Skeletal muscle cell (primary cell): ENCODE measurements at places on chromosomes 1 and 21.

- no peak for DNase-seq
Measured at GRCh38 chr1:213669964-213670691, 317.6 kb upstream of the PROX1 start.

GRCh38 chr1:43227143-43227764 lies 42.5 kb upstream of the TMEM125 start:
- no peak for DNase-seq

- DNase-seq = no peak
Measured at GRCh38 chr1:21781815-21782348, 1.1 kb downstream of the USP48 start.

DNA sequence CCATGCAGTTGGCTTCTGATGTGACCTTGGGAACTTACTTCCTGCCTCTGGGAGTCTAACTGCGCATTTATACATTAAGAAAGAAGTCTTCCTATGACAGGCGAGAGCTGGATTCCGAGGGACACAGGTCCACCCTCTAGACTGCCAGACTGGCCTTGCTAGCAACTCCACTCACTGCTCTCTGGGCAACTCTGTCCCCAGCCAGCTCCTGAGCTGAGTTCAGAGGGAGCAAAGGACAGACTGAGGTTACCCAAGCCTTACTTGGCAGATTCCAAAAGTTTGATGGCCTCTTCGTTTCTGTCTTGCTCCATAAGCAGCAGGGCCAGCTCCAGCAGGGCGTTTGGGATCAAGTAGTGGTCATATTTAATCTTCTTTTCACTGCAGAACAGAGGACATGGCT lies 41.8 kb downstream of the TTC39A start:
- DNase-seq = no peak

- DNase-seq = no peak
Measured at GRCh38 chr1:183372586-183373230, 45.5 kb downstream of the NMNAT2 start.

DNA sequence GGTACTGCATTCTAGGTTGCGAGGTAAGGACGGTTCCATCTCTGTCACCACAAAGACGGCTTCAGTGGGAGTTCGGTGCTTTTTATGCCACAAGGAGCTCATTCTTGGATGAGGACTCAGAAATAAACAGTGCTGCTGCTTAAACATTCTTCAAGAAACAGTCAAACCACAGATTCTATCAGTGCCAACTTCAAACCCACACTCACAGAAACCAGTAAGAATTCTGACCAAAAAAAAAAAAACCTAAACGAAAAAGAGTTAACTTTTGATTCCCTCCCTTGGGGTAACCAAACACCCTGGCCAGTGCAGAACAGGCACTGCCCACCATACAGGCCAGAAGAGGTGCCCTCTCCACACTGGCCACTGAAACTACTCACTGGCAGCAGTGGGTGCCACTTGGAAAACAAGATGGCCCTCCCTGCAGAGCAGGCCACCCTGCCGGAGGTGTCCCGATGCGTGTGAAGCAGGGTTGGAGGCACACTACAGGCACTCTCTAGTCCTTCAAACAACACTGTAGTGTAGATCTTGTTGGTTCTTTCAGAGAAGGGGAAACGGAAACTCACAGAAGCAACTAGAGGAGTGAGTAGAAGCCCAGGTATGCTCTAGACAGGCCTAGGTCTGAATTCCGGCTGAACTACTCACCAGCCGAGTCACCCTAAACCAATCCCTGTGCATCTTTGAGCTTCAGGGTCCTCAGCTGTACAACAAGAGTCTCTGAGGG lies 87.3 kb upstream of the TLR5 start:
- DNase-seq = peak; percentile 48

GRCh38 chr1:44652445-44653106 lies 21.7 kb downstream of the TMEM53 start:
- no peak for DNase-seq

- no peak for DNase-seq
Measured at GRCh38 chr1:85975912-85976371, 180.6 kb downstream of the COL24A1 start.

GRCh38 chr1:9008236-9008635 lies 18.0 kb downstream of the SLC2A7 start:
- DNase-seq = no peak

DNA sequence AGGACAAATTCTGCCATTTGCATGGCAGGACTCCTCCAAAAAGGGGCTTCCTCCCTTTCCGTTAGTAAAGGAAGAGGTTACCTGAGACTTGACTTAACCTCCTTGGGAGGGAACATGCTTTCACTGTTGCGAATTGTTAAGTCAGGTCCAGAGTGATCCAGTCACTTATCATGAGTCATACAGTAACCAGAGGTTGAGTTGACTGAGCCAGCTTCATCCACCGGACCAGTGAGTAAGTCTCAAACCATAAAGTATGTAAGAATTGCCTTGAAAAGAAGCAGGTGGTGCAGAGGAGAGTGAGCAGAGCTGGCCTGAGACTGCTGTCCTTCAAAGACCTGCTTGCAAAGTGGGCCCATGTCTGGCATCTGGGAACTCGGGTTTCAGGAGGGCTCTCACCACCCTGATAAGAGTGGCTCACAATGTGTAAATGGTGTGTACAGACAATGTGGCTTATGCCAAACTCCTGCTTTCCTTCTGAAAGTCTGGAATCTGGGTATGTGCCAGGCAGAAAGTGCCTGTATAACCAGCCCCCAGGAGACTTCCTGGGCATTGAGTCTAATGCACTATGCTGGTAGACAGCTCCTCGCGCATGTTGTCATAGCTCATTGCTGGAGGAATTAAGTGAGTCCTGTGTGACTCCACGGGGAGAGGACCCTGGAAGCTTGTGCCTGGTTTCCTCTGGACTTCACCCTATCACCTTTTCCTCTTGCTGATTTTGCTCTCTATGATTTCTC lies 84.3 kb upstream of the KLHDC7A start:
- no peak for DNase-seq

DNA sequence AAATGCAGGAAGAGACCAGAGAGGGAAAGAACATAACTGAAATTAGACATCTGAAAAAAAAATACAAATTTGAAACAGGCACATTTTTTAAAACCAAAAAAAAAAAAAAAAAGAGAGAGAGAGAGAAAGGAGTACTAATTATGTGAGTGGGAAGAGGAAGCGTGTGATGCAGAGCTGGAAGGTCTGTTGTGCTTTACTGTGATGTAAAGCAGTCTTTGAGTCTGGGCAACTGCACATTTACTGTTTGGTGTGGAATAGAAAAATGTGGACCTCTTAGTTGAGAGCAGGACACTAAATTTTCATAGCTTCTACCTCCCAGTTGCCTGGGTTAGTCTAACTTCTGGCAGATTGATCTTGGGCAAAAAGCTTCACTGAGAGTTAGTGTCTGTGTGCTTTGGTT lies 16.5 kb downstream of the LHX9 start:
- DNase-seq = no peak

GRCh38 chr21:42439284-42440186 lies 35.8 kb downstream of the UBASH3A start:
- DNase-seq = no peak

- DNase-seq = no peak
Measured at GRCh38 chr1:245059806-245060424, 94.9 kb upstream of the KIF26B start.

GRCh38 chr1:165580931-165581871 lies 37.4 kb downstream of the LRRC52 start:
- DNase-seq = no peak

GRCh38 chr1:1157914-1158710 lies 15.6 kb upstream of the TTLL10 start:
- no peak for DNase-seq

DNA sequence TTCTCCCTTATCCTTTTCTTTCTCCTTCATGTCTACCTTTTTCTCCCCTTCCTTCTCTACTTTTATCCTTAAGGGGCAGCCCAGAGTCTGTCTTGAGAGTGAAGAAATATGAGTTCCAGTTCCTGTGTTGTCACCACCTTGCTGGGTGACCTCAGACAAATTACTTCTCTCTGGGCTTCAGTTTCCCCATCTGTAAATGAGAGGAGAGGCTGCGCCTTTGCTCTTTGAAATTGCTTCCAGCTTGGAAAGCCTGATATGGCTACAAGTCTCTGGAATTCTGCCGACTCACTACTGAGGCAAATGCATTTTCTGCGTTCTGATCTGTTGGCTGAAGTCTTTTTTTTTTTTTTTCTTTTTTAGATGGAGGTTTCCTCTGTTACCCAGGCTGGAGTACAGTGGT lies 119.2 kb downstream of the SYF2 start:
- DNase-seq = no peak

DNA sequence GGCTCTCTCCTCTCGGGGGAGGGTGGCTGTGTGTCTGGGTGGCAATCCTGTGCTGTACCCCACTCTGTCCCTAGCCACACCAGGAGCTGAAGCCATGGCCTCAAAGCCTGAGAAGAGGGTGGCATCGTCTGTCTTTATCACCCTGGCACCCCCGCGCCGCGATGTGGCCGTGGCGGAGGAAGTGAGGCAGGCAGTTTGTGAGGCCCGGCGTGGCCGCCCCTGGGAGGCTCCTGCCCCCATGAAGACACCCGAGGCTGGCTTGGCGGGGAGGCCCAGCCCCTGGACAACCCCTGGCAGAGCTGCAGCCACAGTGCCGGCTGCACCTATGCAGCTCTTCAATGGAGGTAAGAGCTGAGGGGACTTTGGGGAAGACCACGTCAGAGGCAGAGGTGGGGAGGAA lies 6.3 kb downstream of the FBLIM1 start:
- DNase-seq = no peak

DNA sequence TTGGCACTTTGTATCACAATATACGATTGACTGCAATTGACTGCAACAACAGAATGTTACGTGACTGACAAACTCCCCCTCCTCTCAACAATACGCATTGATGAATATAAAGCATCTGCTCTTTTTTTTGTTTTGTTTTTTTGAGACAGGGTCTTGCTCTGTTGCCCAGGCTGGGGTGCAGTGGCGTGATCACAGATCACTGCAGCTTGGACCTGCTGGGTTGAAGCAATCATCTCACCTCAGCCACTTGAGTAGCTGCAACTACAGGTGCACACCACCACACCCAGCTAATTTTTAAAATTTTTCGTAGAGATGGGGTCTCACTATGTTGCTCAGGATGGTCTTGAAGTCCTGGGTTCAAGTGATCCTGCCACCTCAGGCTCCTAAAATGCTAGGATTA lies 21.3 kb upstream of the CEP85 start:
- no peak for DNase-seq

DNA sequence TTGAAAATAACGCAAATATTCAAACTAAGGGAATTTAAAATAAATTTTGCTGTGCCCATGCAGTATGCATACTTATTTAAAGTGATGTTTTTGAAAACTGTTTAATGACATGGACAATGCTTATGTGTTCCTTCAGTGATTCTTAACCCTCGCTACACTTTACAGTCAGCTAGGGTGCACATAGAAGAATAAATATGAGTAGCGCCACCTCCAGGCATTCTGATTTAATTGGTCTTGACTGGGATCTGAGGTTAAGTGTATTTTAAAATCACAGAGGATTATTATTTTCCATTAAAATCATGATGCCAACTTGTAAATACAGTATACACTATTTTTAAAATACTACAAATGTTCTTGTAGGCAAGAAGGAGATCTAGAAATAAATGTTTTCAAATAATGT lies 373.5 kb upstream of the ADGRL4 start:
- no peak for DNase-seq

DNA sequence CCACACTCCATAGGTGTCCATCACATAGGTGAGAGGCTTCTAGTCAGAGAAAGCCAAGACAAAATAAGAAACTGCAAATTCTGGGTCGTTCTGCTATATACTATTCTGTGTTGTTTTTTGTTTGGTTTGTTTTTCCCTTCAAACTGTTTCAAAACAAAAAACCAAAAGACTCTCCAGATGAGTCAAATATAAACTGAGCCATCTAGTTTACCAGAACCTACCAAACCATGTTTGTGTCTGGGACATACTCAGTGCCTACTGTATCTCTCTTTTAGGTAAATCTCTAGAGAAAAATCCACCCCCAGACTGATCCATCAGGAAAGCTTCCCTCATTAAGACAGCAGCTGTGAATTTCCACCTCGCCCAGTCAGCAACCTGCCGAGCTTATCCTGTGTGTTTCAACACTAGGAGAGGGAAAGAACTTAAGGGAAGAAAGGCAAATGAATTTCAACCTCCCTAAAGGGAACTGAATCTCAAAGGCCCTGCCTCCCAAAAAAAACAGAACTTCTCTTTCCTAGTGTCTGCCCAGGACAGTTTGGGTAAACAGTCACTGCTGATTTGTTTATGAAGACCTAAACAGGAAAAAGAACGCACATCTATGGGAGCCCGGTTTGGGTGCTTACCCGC lies 17.2 kb downstream of the PPT1 start:
- no peak for DNase-seq

- DNase-seq = no peak
Measured at GRCh38 chr1:58812468-58812867, 28.6 kb upstream of the JUN start.

- no peak for DNase-seq
Measured at GRCh38 chr1:213332491-213332890, 281.4 kb downstream of the RPS6KC1 start.

- DNase-seq = no peak
Measured at GRCh38 chr1:44672961-44673674, 1.2 kb downstream of the TMEM53 start.

GRCh38 chr1:155300553-155301329 lies 497 bp downstream of the PKLR start:
- no peak for DNase-seq

DNA sequence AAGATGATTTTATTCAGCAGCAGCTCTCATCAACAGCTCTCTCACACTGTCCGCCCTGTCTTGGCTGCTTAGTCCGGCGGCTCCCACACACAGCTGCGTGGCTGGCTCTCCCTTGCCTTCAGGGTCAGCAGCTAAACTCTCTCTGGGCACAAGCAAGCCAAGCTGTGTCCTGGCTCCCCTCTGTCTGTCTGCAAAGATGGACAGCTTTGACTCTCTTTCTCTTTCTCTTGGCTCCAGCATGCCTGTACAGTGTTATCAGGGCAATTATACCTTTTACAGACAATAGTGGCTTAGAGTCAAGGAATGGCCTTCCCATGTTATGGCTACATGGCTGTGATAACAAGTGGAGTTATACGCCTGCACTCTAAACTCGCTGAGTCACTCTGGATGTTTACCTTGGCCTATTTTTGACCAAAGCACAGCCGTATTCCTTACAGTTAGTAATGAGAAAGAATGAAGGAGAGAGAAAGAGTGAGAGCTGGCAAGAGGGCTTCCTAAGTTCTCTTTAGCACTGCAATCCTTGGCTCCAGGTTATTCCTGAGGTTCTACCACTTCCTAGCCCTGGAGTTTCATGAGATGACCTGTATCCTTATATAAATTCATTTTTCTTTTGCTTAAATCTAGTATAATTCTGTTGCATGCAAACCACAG lies 59.9 kb upstream of the ZSWIM5 start:
- DNase-seq = peak; percentile 59

DNA sequence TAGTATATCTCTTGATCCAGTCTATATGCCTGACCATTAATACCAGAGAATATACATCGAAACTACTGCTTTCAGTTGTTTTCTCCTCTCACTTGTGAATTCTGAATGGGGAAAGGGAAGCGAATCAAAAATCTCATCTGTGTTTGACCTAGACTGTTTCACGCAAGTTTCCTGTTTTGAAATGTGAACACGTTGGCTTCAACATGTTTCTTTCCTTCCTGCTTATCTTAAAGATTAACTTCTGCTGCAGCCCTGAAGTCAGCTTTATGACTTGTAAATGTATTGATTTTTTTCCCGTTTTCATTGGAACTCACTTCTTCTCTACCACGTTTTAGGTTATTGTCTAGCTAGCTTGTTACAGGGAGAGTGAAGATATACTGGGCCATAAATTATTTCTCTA lies 49.9 kb downstream of the SNX27 start:
- no peak for DNase-seq

GRCh38 chr1:9553736-9554144 lies 14.5 kb downstream of the SLC25A33 start:
- no peak for DNase-seq
